ENCODE measurements at places on chromosomes 4 and X. TPM values are rescaled to one million over a fixed set of nuclear protein-coding genes. Genes with fewer than 3 reads are reported as not detected.

DNA sequence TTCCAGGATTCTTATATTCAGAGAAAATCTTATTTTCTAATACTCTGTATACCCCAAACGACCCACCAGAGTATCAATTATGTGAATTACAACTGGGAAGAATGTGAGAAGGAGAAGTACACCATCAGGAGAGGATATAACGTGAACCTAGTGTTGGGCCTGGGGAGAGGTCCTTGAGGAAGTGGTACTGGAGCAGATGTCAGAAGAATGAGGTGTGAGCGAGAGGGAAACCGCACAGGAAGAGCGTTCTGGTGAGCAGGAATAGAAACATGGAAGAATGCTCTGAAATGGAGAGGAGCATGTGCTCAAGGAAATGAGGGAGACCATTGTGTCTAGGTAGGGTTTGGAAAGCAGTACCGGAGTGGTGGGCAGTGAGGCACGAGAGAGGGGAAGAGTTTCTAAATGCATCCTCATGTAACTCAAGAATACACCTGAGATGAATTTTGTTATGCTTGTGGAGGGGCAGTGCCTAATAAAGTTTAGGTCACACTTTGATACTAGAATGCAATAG is 151.6 kb downstream of the GRID2 start:
- no peak for DNase-seq

Gene CFAP47
- not detected for total RNA-seq

GRCh38 chrX:46433892-46434291 is 111.3 kb downstream of the ZNF674 start:
- no peak for DNase-seq

Gene CITED1
- 0.25 TPM for total RNA-seq

- no peak for DNase-seq
Measured at GRCh38 chr4:101187841-101188240, 159.5 kb downstream of the PPP3CA start.

DNA sequence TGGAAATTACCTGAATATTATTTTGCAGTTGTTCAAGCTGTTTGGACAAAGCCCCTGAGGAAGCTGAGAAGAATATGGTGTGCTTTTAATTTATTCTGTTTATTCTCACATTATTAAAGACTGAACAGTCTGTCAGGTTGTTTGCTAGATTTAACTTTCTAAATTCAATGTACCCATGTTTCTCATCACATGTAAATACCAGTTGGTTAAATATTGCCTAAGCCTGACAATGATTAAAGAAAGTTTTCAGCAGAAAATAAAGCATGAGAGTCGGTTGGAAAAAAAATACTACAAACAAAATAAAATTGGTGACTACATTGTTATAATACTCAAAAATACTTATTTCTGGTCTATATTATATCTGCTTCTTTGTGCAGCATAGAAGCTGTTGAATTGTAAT is 1974.7 kb downstream of the ARAP2 start:
- DNase-seq: no peak

DNA sequence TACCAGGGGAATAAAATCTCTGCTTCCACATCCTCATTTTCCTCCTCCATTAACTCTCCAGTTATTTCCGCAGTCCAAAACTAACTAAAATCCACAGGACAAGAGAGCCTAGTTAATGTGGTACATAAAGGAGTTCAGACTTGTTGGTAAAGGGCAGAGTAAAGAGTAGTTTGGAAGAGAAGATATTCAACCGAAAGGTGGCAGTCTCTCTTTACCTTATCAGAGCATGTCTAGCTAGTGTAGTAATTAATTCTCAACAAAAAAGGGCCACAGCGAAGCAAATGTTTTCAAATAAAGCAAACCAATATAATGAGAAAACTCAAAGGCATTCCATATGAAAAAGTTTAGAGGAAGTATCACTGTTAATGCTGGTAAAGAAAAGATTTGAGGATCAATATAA is 286.5 kb downstream of the GLUD2 start:
- no peak for DNase-seq

- DNase-seq: no peak
Measured at GRCh38 chr4:35818520-35818919, 425.8 kb downstream of the ARAP2 start.

GRCh38 chr4:42248972-42249371 is 96.5 kb upstream of the BEND4 start:
- DNase-seq: no peak

DNA sequence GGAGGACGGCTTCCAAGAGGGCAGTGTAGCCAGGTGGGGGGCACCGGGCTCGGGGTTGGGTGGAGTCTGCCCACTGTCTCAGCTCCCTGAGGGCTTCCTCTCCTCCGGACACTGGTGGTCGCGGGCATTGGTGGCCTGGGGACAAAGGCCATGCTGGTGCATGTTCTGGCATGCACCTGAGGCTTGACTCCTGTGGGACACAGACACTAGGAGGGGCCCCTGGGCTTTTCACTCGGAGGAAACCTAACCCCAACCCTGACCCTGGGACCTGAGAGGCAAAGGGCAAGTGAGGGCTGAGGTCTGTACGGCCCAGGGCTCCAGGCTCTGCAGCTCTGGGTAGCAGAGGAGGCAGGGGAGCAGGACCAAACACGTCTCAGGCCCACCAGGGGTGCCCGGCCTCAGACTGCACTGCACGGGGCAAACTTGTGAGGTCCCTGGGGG is 22.3 kb upstream of the FGFR3 start:
- DNase-seq: no peak

- DNase-seq: no peak
Measured at GRCh38 chr4:81757691-81758090, 286.0 kb upstream of the RASGEF1B start.

Gene LINC00632
- 1.3 TPM for total RNA-seq

GRCh38 chr4:185192059-185192458 is 11.7 kb downstream of the CFAP97 start:
- DNase-seq: no peak

DNA sequence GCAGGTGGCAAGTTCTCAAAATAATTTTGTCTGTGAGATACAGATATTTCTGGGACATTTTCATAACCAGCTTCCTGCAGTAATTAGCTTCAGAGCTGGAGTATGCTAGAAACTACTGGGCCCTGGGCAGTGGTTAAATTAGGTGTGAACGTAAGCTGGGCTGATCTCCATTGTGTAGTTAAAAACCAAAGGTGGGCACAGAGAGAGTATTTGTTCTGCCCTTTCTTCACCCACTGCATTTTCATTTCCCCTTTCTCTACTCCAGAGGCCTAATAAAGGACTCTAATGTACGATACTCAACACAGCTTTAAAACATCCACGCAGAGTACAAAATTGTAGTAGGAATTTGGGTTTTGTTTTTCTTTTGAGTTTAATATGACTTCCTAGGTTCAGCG is 252.7 kb downstream of the SPRY1 start:
- DNase-seq: no peak

DNA sequence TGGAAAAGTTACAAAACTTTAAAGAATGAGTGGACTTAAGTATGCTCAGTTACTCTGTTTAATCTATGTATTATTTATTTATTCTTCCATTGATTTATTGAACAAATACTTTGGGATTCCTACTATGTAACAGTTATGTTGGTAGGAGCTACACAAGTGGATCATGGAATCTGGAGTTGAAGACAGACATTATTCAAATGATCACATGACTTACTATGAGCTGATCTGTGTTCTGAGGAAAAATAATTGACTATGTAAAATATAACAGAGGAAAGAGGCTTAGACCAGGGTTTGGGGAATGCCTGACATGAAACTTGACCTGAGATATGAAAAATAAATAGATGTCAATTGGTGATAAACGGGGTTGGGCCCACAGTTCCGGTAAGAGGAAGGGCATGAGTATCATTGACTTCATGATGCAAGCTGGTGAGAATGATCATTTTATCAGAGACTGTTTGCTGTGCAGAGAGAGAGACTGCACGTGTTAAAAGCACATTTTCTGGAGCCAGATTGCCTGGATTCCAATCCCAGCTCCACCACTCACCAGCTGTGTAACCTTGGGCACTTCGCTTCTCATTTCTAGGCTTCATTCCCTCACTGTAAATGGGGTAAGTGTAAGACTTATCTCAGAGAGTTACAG is 179.0 kb downstream of the SPCS3 start:
- DNase-seq: no peak

GRCh38 chrX:107454302-107454701 is 4.8 kb downstream of the FRMPD3 start:
- peak; percentile 59 for DNase-seq

GRCh38 chr4:108560616-108561015 is 59.8 kb upstream of the RPL34 start:
- DNase-seq: no peak

DNA sequence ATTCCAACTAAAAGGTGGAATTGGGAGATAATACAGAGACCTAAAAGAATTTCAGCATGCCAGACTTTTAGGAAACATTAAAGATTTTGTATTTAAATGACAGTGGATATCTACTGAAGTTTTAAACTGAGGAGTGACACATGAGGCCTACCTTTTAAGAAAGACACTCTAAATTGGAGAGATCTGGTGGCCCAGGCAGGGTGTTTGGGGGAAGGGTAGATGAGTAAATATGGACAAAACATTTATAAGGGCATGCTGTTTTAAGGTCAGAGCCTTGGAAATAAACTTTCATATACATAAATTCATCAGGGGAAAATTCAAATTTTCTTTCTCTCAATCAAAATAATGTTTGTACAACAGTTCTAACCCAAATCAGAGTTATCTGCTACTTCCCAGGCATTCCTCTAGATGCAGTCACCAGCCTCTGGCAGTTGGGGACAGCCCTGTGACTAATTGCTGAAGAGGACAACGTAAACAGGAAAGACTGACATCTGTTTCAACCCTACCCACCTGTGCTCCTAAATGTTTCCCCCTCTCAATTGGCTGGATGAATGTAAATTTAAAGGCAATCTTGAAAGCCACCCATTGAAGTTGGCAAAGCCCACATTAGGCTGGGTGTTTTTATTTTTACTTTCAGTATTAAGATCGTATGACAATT is 1646.9 kb upstream of the ADGRL3 start:
- peak; percentile 20 for DNase-seq

- no peak for DNase-seq
Measured at GRCh38 chr4:181536196-181536746, 706.9 kb upstream of the TENM3 start.

DNA sequence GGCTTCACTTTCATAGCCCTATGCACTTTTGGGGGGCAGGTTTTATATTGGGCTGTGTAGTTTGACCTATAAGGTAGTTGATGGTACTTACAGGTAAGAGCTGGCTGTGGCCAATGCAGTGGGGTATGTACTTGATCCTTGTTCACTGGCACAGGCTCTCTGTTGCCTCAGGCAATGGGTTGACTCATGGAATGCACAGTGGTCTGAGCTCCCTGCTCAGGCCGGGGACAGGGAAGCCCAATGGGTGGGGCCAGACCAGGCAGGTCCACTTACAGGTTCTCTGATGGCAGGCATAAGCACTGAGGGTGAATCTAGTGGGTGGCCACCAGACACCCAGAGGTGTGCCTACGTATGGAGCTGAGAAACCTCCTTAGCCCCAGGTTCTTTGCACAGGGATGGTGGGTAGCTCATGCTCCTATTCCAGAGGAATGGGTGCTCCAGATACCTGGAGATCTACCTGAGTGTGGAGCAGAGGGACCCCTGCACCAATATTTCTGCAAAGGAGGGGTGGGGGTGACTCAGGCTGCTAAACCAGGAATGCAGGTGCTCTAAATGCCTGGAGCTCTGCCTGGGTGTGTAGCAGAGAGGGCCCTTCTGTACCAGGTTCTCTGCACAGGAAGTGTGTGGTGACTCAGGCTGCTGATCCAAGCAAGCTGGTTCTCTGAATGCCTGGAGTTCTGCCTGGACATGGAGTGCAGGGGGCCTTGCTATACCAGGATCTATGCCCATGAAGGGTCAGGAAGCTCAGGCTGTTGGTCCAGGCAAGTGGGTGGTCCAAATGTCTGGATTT is 52.3 kb downstream of the IL1RAPL2 start:
- no peak for DNase-seq

Gene PNMA5
- total RNA-seq: 0.05 TPM

DNA sequence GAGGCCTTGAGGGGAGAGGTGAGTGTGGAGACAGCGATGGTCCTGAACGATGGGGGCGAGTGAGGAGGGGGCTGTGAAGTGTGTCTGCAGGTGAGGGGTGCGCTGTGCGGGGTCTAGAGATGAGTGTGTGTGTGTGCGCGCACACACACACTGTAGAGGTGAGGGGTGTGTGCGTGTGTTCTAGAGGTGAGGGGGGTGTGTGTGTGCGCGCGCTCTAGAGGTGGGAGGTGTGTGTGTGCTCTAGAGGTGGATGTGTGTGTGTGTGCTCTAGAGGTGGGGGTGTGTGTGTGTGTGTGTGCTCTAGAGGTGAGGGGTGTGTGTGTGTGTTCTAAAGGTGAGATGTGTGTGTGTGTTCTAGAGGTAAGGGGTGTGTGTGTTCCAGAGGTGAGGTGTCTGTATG is 574 bp downstream of the BST1 start:
- DNase-seq: no peak

DNA sequence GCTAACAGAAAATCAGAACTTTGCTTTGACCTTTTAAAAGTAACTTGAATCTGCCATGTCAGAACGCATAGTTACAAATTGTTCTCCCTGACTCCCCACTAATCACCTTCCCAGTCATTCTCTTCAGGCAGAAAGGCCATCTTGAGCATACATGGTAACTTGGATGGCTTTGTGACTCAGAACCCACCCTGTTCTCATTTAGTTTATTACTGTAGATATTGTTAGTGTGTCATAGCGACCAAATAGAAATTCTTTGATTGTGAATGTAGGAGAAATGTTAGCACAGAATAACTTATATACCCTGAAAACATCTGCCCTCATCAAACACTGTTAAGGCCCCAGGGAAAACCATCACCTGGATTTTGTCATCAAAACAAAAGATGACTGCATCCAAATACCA is 382.0 kb downstream of the MAGEB5 start:
- no peak for DNase-seq

DNA sequence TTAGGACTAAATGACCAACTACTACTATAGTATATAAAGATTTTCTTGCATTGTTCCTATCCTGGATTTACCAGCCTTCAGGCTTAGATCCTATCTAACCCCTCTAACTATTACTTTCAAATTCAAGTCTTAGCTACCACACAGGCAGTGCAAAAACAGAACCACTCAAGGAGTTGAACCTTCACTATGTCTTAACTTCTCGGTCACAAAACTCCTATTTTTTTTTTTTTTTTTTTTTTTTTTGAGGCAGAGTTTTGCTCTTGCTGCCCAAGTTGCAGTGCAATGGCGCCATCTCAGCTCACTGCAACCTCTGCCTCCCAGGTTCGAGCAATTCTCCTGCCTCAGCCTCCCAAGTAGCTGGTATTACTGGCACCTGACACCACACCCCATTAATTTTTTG is 6.3 kb upstream of the FAM200B start:
- peak; percentile 11 for DNase-seq

- no peak for DNase-seq
Measured at GRCh38 chrX:154799556-154800348, 5.5 kb downstream of the MPP1 start.

DNA sequence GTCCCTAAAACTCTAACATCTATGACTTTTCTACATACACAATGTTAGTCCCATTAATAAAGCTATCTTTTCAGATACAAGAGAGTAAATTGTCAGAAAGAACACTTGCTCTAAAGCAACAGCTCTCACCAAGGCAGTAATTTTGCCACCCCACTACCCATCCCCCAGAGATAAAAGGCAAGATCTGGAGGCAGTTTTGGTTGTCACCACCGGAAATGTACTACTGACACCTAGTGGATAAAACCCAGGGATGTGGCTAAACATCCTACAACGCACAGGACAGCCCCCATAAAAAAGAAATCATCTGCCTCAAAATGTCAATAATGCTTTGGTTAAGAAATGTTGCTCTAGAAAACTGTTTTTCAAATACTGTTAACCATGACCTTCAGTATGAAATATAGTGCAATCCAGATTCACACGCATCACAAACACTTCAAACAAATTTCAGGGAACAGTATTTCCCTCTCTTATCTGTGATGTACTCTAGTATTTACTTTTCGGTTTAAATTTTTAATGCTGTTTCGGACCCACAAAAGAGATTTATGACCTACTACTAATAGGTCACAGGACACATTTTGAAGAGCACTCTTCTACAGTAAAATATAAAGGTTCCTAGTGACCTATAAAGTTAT is 5.1 kb downstream of the FBXL5 start:
- peak; percentile 69 for DNase-seq
